ENCODE measurements at places on chromosomes 6 and 20. TPM values are rescaled to one million over a fixed set of nuclear protein-coding genes. Genes with fewer than 3 reads are reported as not detected.

The TMEM151B gene
- 0.42 TPM for polyA plus RNA-seq

The PRRT1 gene
- 2.6 TPM for polyA plus RNA-seq

DNA sequence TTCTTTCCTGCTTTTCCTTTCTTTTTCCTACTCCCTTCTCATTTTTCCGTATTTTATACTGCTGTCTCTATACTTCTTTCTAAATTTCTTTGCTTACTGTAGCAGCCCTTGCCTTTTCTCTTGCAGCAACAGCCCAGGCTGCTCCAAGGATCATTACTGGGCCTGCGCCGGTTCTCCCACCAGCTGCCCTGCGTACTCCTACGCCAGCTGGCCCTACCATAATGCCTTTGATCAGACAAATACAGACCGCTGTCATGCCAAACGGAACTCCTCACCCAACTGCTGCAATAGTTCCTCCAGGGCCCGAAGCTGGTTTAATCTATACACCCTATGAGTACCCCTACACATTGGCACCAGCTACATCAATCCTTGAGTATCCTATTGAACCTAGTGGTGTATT, 148.8 kb downstream of the QKI start:
- DNase-seq, result no peak

DNA sequence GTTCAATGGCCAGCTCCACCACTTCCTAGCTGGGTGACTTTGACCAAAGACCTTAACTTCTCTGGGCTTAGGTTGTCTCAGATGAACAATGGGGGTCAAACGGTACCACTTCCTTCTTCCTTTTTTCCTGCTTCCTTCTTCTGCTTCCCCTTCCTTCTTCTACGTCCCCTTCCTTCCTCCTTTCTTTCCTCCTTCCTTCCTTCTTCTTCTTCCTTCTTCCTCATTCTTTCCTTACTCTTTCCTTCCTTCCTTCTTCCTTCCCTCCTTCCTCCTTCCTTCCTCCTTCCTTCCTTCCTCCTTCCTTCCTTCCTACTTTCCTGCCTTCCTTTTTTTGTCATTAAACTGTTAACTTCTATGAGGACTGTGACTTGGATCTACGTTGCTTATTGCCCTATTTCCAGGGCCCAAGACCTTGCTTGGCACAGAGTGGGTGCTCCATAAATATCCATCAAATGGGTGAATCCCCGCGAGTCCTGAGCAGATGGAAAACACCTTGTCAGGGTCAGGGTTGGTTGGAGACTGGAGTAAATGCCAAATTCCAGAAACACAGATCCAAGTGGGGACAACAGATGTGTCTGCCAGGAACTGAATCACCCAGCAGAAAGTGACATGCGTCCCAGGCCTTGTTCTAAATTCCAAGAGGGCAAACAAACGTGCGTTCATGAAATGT, 243.3 kb downstream of the PREX1 start:
- no peak for DNase-seq

DNA sequence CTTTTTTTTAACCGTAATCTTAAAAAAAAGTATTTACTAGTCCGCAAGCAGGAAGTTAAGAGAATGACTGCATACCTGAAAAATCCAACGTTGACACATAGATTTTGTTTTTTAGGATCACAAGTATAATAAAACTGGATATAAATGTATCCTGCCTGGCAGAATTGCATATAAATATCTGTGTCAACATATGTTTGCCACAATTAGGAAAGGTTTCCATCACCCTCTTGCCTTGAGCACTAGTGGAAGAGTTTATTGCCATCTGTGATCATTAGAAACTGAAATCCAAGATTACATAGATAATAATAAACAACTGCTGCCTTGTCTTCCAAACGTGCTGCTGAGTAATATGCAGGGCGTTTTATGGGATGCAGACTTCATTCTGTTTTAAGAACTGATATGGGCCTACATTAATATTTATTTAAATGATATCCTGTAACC, 27.9 kb downstream of the PLEKHG1 start:
- DNase-seq, result no peak

DNA sequence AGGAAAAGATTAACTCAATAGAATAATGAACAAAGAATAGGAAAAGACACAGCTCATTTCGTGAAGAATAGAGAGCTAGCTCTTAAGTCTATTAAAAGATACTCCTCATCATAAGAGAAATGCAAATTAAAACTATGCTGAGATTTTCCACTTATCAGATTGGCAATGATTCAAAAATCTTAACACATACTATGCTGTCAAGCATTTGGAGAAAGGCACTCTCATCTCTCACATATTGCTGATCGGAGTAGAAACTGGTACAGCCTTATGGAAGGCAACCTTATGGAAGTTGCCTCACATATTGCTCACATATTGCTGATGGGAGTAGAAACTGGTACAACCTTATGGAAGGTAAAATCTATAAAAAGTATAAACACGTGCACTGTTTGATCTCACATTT, 21.4 kb upstream of the PLAGL1 start:
- DNase-seq, result no peak

All from right renal pelvis (tissue), 4 donors.